ENCODE measurements at places on chromosomes 12 and 14. TPM values are rescaled to one million over a fixed set of nuclear protein-coding genes. Genes with fewer than 3 reads are reported as not detected.
A peak's percentile ranks its signal among the peaks of the same experiment; 100 is the strongest.

STYK1 gene
- total RNA-seq: 1.9 TPM

CAPZA3 gene
- total RNA-seq: not detected

DNA sequence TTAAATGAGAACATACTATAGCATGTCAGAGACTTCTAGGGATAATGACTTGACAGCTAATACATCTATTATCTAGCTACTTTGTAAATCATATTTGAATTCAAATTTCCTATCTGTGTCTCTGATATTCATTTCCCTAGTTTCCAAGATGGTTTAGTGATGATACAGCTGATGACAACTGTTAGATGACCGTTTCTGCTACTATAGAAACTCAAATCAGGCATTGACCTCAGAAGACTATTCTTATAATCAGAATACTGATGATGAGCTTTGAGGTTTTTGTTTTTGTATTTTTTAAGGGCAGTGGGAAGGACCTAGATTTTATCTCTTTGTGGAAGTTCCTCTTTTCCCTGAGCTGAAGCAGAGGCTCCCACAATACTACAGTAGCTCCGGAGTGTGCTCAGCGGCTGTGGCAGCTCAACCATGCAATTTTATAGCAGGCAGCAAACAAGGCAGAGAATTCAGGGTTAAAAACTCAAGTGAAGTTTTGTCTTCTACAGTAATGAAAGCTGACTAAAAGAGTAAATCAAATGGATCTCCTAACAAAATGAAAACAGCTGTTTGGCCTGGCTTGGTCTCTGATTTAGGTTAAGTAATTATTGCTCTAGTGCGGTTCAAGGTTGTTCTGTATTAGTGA, 145.1 kb downstream of the SLC25A21 start:
- no peak for DNase-seq

DNA sequence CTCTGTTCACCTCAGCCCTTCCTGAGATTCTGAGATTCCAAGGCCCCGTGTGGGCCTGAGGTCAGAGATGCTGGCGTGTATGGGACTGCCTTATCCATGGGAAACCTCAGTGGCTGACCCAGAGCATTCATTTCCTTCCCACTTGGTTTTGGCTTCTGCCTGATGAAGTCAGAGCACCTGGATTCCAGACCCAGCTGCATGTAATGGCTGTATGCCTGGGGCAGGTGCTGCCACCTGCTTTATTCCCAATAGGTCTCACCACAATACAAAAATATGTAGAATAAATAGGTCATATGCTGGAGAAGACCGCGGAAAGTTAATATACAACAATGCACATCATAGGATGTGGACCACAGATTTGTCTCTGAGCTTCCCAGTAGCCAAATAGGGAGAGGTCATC, 25.6 kb downstream of the FIGNL2 start:
- no peak for DNase-seq

- no peak for DNase-seq
These were observed 123.4 kb downstream of the TTC7B start for GRCh38 chr14:90692826-90693225.

DNA sequence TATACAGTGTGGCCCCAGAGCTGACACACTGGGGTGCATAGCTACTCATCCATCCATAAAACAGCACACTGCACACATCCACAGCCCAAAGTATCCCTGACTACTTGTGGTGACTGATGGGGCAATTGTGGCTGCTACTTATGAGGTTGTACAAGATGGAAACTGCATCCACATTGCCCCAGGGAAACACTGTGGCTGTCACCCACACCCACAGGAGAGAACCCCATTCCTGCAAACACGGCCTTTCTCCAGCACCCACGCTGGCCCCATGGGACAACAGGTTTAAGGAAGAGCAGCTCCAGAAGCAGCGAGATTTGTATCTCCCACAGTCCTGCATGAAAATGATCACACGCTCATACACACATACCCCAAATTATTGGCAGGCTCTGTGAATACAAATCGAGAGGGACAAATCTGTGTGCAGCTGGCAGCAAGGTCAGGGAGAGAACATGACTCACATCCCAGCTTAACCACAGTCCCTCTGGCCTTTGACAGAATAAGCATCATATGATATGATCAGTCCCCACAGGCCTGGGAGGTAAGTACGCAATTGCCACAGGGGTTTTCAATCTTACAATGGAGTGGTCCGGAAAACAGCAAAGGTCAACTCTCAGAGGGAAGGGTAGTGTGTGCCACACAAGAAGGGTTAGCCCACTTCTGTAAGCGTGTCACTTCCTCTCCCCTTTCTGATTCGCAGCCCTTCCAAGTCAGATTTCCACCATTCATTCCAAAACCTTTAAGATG, 61.9 kb downstream of the ESR2 start:
- no peak for DNase-seq

- DNase-seq: peak; percentile 62
These were observed 1.2 kb upstream of the AP1G2 start for GRCh38 chr14:23568600-23569331.

GRCh38 chr14:58575956-58576355, 61.8 kb upstream of the DACT1 start:
- DNase-seq: no peak

All from WTC11 (cell line).